ENCODE measurements at places on chromosomes 3 and 15.

- no peak for DNase-seq
Measured at GRCh38 chr3:149421764-149422163, 44.3 kb upstream of the TM4SF1 start.

GRCh38 chr3:49813497-49814174 lies at the start of gene UBA7:
Gene UBA7, minus strand, starts transcription at chr3:49813953. Its CDS starts 166 bp downstream, at chr3:49813787.
- DNase-seq = peak; percentile 15

GRCh38 chr15:47773143-47773542 lies 55.8 kb downstream of the SEMA6D start:
- no peak for DNase-seq

DNA sequence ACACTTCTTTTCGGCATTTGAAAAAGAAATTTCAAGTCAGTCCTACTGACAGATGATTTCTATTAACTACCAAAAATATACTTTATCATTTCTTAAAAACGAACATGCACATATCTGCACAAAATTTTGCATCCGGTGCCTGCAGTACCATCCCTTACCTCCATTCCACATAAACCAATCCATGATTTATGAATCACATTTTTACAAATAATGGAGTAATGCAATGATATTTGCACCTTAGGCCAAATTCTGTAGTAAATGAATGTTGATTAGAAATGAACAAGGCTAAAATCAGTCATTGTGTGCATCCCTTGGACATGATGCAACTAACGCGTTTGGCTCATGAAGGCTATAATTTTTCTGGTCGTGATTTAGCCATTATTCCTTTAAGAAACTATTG lies 46.5 kb downstream of the ROBO2 start:
- no peak for DNase-seq

DNA sequence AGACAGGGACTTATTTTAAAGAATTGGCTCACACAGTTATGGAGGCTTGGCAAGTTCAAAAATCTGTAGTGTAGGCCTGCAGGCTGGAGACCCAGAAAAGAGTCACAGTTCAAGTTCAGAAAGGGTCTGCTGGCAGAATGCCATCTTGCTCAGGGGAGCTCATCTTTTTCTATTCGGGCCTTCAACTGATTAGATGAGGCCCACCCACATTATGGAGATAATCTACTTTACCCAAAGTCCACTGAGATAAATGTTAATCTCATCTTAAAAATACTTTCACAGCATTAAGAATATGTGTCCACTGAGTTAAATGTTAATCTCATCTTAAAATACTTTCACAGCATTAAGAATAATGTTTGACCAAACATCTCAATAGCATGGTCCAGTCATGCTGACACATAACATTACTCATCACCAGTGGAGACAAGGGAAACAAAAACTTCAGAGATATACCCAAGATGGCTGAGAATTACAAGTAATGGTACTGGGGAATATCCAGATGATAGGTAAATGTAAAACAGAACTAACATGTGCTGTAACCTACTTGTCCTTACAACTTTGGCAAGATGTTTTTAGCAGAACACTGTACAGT lies 74.3 kb upstream of the STAC start:
- no peak for DNase-seq

GRCh38 chr15:31606194-31606669 lies 279.6 kb downstream of the KLF13 start:
- DNase-seq = no peak

DNA sequence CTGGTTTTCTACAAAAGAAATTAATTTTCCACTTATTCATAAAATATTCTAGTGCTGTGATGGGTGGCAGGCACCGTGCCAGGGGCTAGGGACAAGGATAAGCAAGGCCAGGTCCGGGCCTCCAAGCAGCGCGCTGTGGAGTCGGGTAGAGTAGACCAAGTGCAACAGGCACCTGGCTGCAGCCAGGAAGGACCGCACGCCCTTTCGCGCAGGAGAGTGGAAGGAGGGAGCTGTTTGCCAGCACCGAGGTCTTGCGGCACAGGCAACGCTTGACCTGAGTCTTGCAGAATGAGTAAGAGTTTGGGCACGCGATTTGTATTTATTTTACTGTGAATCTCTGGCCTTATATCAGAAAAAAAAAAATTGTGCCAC lies at the start of gene CASR:
Gene CASR (plus strand): TSS at position 148 of the 372 bp plus-strand sequence. CDS start 70,522 bp downstream, outside the sequence.
- no peak for DNase-seq

GRCh38 chr3:1348547-1348946 lies 255.7 kb downstream of the CNTN6 start:
- no peak for DNase-seq

GRCh38 chr3:159038405-159038804 lies 236.6 kb downstream of the MFSD1 start:
- DNase-seq = no peak

GRCh38 chr3:70310809-70311208 lies 1.6 kb downstream of the MDFIC2 start:
- DNase-seq = no peak

DNA sequence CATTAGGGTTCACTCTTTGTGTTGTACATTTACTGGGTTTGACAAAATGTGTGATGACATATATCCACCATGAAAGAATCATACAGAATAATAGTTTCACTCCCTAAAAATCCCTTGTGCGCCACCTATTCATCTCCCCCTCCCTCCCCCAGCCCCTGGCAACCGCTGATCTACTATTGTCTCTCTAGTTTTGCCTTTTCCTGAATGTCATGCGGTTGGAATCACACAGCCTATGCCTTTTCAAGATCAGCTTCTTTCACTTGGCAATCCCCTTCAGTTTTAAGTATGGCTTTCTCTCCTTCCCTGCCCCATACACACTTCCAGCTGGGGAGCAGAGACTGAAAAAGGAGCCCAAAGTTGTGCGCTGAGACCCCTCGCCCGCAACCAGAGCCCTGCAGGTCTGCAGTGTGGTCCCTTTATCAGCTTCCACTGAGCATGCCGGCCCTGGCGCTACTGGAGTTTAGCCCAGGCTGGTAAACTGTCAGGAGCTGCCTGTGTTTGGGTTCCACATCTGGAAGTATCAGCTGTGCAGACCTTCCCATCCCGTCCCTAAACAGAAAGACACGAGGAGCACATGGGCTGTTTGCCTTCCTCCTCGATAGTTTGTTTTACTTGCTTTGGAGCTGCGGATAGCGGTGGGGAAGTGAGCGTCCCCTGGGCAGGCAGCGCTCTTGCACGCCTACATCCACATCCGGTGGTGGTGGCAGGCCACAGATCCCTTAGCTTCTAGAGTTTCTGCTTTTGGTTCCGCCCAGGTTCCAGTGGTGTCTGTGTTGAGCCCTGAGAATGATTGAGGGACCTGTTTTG lies 12.3 kb downstream of the BOC start:
- no peak for DNase-seq

DNA sequence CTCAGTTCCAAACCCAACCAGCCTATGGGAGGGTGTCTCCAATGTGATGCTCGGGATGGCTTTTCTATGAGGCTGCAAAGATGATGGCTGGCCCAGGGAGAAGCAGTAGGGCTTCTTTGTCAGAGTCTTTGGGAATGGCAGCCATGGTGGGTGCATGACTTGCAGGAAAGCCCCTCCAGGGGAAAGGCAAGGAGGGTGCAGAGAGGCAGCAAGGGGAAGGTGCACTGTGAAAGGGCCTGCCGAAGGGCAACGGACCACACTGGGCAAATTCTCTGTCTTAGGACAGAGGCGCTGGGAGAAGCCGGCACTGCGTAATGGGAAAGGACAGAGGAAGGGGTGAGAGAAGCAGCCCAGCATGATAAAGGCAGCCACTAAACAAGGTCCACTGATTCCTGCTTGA lies 302.8 kb upstream of the LYSMD4 start:
- no peak for DNase-seq
